ENCODE measurements at places on chromosomes 2 and 18.

DNA sequence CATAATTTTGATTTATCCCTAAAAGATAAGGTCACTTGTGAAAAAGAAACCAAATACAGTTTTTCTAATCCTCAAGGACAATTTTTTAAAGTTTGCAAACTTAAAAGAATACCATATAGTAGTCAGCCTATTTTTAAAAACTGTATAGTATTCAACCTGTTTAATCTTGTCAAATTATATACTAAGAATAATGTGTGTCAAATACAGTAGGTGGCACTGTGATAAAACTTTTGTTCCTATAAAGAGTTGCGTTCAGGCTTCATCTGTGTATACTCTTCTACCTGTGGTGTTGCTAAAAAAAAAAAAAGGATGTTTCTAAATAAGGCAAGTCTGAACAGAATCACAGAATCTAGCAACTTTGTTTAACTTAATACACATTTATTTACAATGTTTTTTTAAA lies 68.6 kb downstream of the CCDC138 start:
- DNase-seq: no peak

GRCh38 chr2:55163274-55163721 lies 68.8 kb downstream of the CLHC1 start:
- DNase-seq: no peak

DNA sequence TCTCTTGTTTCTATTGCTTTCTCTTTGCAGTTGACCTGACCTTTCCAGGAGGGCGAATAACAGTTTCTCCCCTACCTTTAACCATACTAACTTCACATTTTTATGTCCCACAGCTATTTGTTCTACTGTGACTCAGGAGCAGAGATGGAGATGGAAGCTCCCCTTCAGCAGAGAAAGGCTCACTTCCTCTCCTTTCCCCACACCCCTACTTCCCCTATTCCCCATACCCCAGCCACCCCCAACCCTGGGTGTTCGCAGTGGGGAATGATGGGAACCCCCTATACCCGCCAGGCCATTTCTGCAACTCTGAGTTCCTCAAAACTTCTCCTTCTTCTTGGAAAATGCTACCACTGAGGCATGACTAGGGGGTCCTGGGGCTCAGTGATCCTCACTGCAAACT lies 285.4 kb upstream of the MGAT5 start:
- DNase-seq: no peak

DNA sequence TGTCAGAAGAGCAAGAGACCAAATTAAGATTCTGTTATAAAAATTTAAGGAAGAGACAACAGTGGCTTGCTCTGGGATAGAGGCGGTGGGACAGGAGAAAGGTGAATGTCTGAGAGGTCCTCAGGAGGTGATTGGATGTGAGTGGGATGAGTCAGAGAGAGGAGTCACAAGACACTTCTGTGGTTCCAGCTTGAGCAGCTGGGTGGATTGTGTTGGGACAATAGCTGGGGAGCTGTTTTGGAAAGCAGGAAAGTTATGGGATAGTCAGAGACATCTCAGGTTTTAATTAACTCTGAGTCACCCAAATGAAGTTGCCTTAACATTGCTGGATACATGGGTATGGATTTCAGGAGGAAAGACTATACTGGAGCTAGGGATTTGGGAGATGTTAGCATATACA lies 218.0 kb upstream of the TRIB2 start:
- no peak for DNase-seq

- no peak for DNase-seq
Observed at GRCh38 chr2:219071131-219071816, 10.6 kb upstream of the IHH start.

- DNase-seq: peak; percentile 95
Observed at GRCh38 chr2:27890146-27890923, at the start of the genes BABAM2 and RBKS. BABAM2 (plus strand) TSS chr2:27890729; CDS start chr2:27894557, 3,828 bp downstream. RBKS (minus strand) TSS chr2:27890387; CDS start chr2:27890345, 42 bp downstream.

DNA sequence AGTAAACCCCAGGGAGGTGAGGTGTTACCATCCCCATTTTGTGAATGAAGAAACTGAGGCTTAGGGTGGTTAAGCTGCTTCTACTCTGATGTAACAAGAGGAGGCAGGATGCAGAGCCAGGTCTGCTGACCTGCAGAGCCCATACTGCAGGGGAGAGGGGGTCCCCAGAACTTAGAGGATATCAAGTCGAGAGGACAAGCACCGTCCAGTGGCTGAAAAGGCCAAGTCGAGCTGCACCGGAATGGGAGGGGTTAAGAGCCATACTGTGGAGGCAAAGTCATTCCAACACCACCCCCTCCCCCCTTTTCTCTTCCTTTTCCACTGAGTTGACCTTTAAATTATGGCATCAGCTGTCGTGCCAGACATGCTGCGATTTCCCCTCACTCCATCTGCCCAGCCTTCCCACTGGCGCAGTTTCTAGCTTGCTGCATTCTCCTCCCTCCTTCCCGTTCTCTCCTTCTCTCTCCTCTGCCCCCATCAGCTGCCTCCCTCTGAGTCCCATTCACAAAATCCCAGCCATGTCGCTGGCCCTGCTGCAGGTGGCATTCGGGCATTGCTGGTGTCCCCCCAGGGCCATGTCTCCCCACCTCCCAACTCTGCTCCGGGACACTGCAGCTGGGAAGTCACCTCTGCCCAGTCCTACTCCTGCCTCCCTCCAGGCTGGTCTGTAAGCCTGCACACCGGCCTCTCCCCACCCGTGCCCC lies 346.9 kb downstream of the DYSF start:
- DNase-seq: no peak

DNA sequence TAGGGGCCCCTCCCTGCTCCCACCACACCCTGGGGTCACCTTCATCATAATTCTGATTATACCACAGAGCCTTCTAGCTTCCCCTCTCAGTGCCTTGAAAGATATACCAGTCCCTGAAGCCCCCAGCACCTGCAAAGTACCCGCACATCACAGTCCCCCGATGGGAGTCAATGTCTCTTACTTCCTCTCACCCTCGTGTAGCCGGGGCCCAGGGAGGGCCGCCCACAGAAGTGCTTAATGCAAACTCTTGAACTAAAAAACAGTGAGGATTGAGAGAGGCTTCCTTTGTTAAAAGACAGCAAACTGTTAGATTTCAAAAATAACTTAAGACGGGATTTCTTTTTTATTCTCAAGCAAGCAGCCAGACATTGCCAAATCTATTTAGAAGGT lies 76.5 kb downstream of the SFXN5 start:
- DNase-seq: no peak

GRCh38 chr2:241399941-241400922 lies 44.1 kb downstream of the FARP2 start:
- DNase-seq: no peak

GRCh38 chr18:74870950-74871349 lies 273.3 kb downstream of the ZNF407 start:
- DNase-seq: no peak

- DNase-seq: no peak
Observed at GRCh38 chr2:71596011-71596410, 142.7 kb downstream of the DYSF start.

DNA sequence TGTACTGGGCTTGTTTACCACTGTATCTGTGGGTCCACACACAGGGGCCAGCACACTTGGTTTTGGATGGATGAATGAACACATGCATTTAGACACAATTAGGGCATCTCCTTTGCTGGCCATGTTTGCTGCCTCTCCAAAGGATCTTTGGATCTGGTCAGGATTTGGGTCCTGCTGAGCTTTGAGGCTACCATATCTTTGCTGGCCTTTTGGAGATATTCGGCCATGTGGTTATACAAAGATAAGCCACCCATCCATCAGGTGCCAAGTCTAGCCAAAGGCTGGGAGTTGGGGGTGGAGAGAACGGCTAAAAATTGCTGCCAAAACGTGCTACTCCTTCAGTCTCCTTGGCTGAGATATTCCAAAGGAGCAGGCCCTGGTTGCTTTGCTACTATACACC lies 18.2 kb upstream of the FZD7 start:
- DNase-seq: no peak

- DNase-seq: peak; percentile 63
Observed at GRCh38 chr2:238158509-238159070, at the start of gene ERFE. ERFE (plus strand) TSS chr2:238158970; CDS start chr2:238159008, 38 bp downstream.

- no peak for DNase-seq
Observed at GRCh38 chr2:232238108-232238507, 140.4 kb upstream of the ALPP start.

GRCh38 chr2:208285853-208286252 lies 19.8 kb downstream of the PIKFYVE start:
- DNase-seq: no peak

- DNase-seq: no peak
Observed at GRCh38 chr2:69933254-69933828, 18.4 kb downstream of the MXD1 start.

- DNase-seq: no peak
Observed at GRCh38 chr2:121473512-121473911, 57.2 kb upstream of the RNU4ATAC start.

DNA sequence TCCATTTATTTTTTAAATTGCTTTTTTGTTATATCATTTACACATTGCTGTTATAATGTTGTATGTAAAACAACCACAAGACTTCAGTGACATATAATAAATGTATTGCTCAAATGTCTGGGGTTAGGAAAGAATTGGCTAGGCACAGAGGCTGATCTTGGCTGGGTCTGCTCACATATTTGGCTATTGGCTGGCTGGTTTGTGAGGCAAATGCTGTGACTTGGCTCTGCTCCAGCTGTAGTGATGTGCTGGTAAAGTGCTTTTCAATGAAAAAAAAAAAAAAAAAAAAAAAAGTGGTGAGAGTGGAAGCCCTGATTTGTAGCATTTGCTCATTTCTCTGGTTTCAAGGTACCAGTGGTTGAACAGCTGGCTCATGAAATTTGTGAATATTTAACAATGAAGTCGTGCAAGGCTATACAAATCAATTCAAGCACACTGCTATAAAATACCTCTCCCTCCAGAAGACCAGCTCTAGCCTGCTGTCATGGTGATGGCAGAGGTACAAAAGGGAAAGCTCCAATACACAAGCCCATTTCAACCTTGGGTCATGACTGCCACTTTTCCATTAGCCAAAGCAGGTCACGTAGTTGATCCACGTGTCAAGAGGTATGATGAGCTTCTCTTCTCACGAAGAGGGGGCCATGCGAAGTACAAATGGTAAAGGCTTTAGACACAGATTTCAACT lies 43.7 kb upstream of the RIT2 start:
- DNase-seq: no peak

GRCh38 chr2:48113767-48114166 lies 207.5 kb upstream of the FBXO11 start:
- DNase-seq: no peak

GRCh38 chr18:12837747-12838146 lies 46.3 kb downstream of the PTPN2 start:
- DNase-seq: no peak

DNA sequence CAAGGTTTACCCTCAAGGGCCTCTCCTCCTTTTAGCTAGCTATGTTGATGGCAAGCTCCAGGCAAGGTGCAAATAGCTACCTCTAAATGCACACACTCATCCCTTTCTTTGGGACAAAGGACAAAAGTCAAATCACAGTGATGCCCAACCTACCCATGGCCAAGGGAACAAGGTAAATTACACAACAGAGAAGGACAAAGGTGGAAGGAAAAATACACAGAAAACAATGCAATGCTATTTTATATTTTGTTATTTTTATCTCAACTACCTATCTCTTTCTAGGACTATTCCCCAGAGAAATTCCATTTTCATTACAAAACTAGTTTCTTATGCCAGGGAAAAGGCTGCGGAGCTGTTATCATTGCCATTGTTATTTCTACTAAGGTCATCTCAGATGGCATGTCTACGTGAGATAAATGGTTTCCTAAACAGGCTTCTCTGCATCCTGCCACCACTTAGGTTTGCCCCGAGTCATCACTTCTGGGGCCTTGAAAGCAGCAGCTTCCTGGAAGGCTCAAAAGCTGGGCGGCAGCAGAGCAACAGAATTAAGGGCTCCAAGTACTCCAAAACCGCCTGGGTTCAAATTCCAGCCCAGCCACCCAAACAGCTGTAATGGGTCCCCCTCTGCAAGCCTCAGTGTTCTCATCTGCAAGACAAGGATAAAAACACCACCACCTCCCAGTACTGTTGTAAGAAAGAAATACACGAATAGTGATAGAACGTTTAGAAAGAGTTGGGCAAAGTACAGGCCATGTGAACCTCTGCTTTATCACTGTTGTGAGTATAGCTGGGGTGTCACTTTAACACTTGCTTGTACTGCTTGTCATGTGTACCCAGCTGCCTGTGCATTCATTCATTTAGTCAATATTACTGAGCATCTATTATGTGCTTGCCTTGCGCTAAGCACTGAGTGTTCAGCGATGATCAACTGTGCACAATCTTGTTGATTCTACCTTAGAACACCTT lies 20.9 kb downstream of the BCL2 start:
- DNase-seq: no peak

DNA sequence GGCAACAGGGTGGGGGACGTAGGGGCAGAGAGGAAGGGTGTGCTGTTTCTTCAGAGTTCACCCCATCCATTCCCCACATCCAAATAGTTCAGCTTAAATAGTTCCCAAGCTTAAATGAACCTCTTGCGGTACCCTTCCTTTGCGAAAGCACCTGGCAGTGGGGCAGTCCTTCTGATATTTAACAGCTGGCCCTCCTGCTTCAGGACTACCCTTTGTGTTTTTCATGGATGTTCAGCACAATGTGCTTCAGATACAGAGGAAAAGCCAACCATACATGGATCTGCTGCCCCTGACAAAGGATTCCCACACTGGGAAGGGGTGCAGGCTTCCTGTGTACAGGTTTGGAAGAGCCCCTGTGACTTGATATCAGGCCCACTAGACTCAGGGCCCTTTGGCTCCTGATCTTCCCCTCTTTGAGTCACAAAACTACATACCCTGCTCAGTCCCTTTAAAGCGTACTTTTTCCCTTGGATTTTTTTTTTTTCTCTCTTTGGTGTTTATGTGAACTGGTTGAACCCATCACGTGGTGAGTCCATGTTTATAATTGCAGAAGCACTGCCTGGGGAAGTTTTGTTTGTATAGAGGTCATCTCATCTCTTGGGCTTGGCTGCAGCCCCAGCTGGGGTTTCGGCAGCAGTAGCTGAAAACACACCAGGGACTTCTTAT lies 45.3 kb upstream of the IGFBP5 start:
- no peak for DNase-seq

DNA sequence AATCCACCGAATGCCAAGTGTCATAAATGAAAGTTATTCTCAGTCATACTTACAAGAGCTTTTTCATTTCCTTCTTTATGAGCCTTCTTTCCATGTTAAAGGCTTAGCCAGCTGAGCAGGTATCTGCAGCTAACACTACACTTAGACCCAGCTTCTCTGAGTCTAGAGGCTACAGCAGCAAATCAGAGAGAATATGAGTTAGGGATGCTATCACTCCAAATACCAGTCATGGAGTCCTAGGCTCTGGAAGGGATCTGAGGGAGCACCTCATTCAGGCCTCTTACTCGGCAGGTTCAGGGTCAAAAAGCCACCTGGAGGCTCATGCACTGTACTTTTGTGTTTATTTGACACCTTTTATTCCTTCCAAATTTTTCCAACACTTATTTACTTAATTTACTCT lies 2.9 kb downstream of the C2orf80 start:
- DNase-seq: no peak

Data from activated T-cell treated with anti-CD3 and anti-CD28 coated beads for 48 hours (primary cell).